ENCODE measurements at places on chromosomes 1 and 21.
A peak's percentile ranks its signal among the peaks of the same experiment; 100 is the strongest.

DNA sequence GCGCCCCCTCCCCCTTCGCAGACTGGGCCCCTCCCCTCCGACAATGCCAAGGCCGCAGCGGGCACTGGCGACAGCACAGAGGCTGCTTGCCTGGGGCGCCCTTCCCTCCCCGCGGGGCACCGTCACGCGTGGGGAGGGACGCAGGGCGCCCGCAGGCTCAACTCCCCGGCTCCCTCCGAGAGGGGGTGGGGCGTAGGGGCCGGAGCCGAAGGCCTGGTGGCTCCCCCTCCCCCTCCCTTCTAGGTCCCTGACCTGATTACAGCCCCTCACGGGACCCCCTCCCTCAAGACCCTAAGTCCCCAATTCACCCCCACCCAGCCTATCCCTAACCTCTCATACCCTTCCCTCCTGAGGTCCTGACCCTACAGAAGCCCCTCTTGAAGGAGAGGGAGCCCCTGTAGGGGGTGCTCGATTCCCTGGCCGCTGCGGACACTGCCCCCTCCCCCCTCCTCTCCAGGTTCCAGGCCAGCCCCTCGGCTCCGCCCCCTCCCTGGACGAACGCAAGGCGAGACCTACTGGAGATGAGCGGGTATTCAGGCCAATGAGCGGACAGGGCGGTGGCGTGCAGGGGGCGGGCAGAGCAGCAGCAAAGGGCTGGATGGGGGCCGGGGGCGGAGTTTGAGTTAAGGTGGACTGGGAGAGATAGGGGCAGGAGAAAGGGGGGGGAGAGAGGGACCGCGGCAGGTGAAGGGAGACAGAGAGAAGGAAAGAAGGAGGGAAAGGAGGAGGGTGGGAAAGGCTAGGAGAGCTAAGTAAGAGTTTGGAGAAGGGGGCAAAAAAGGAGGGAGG is 733 bp upstream of the ZBTB7B start:
- peak; percentile 96 for DNase-seq

DNA sequence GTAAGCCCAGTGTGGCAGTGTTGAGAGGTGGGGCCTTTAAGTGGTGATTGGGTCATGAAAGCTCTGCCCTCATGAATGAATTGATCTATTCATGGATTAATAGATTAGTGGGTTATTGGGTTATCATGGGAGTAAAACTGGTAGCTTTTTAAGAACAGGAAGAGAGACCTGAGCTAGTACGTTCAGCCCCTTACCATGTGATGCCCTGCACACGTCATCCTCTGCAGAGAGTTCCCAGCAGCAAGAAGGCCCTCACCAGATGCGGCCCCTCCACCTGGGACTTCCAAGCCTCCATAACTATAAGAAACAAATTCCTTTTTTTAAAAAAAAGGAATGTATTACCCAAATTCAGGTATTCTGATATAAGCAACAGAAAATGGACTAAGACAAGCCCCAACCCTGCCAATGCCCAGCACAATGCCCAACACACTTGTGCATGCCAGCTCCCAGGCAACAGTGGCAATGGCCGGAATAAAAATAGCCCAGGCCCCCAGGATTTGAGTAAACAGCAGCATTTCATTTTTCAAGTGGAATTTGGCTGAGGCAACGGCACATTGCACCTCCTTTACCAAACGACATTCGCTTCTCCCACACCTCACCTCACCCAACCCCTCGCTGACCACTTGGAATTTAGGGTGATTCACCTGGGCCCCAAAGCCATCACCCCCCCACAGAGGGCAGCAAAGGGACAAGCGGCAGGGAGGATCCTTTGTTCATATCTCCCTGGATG is 215.9 kb downstream of the TOMM20 start:
- DNase-seq, result no peak

GRCh38 chr1:20885121-20885520 is 98.0 kb upstream of the HP1BP3 start:
- DNase-seq, result no peak

- DNase-seq, result peak; percentile 33
Measured at GRCh38 chr1:216750031-216750627, 26.9 kb upstream of the ESRRG start.

DNA sequence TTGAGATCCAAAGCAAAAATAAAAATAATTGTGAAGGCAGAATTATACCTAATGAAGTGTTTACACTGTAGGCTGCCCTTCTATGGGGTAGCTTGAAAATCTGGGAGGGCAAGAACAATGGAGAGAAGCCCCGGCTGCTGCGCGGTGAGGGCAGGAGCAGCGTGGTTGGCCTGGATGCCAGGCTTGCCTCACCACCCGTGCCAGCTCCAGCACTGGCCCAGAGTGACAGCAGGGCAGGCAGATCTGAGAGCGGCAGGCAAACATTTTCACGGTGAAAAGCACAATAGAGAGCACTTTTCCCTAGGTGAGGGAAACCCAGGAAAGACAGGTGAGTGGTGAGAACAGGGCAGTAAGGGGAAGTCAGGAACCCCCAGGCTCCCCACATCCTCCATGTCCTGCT is 1.4 kb downstream of the PROK1 start:
- no peak for DNase-seq

- DNase-seq, result no peak
Measured at GRCh38 chr1:183506561-183506960, 34.3 kb downstream of the SMG7 start.

GRCh38 chr1:203177036-203177405 is 1.4 kb upstream of the MYBPH start:
- no peak for DNase-seq

GRCh38 chr21:45223236-45224185 is 64.2 kb downstream of the POFUT2 start:
- DNase-seq, result no peak

- DNase-seq, result no peak
Measured at GRCh38 chr1:18464665-18465050, 16.1 kb upstream of the KLHDC7A start.

GRCh38 chr1:151984313-151984956 is 9.2 kb downstream of the S100A10 start:
- no peak for DNase-seq

- DNase-seq, result peak; percentile 28
Measured at GRCh38 chr1:169928438-169929209, 34.9 kb upstream of the SCYL3 start.
